HFFc6 (cell line): ENCODE measurements at places on chromosomes 4 and X. TPM values are rescaled to one million over a fixed set of nuclear protein-coding genes. Genes with fewer than 3 reads are reported as not detected.

The UGT2B17 gene
- not detected in 3 replicates for total RNA-seq

The ZNF185 gene
- total RNA-seq = 1.2 to 2.9 TPM (median 2.1 TPM) in 3 replicates

The CD99L2 gene
- total RNA-seq = 55.3 to 62.4 TPM (median 58.3 TPM) in 3 replicates

The IRF2 gene
- 17.5 to 22.1 TPM (median 20.0 TPM) in 3 replicates for total RNA-seq

The STK32B gene
- total RNA-seq = 0.18 to 0.32 TPM in 2 of 3 replicates, not detected in the other

DNA sequence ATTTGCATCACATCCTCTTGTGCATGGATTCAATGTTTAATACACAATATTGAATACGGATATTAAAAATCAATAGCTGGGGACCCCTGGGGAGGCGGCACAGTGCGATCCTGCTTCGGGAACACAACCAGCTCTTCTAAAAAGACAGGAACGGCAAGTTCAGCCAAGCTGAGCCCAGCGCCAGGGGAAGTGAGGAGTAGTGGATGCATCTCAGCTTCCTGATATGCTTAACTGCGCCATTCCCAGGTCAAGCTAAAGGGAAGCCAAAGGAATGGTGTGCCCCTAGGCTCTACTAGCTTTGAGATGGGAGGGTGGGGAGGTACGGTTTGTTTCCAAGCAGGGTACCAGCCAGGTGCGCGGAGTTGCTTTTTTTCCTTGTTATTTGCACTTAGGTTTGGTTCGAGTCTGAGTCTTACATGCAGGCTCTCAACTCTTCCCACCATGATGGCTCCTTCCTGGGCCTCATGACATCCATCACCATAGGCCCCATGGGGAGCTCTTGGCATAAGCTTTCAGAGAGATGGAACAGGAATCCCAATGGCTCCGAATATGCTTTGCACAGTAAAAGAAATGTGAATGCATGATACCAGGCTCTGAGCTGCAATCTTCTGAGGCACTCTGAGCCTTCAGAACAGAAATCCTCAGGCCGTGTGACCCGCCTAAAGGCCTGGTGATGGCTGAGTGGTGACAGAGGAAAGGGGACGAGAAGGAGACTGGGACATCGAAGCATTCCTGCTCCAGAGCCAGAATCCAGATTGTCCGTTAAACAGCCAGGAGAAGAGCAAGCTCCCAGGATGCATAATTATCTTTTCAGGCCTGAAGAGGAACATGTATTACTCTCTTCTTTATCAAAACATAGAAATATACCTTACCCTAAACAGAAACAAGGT is 51.8 kb upstream of the BCOR start:
- no peaks in the 10 kb centered on the region for H3K27me3 ChIP-seq
- no peak for DNase-seq
- no peaks in the 10 kb centered on the region for H3K36me3 ChIP-seq
- no peak overlapping the region for H3K4me3 ChIP-seq
- H3K27ac ChIP-seq = no peak overlapping the region

DNA sequence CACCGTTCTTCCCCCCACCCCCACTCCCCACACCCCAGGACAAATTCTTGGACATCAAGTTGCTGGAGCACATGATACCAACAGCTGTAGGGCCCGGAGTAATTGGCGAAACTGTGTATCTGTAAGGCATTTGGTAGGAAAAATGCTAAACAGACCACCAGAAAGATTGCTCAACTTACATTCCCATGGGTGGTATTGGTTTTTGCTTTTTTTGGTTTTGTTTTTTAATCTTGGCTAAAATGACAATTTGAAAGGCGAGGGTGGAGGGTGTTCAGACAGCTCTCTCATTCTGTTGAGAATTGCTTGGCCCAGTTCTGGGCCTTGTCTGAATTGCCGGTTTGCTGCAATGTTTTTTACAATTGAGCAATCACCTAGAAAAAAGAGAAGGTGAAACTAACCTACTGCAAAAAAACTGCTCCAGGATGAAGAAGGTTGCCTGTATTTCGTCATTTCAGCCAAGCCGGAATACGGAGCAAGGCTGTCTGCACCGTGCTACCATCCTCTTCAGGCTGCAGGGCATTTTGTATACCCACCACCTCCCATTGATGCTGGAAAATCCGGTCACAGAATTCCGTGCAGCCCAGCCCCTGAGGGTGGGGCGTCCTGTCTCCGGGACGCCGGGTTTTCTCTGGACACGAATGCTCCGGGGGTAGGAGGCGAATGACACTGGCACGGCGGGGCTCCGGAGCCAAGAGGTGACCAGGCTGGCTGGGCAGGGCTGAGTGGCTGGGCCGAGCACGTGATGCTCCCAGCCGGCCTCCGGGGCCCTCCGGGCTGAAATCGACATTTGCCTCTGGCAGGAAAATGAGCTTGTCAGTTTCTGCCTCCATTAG is at the start of gene CLCN4:
Gene CLCN4 (plus strand): TSS at position 777 of the 833 bp plus-strand sequence. CDS start 28,058 bp downstream, outside the sequence.
- H3K36me3 ChIP-seq = no peaks in the 10 kb centered on the region
- DNase-seq = no peak
- no peak within 1 kb of the TSS for H3K27ac ChIP-seq
- peaks cover 17% of the 10 kb centered on the region for H3K27me3 ChIP-seq
- H3K4me3 ChIP-seq = no peak within 1 kb of the TSS

DNA sequence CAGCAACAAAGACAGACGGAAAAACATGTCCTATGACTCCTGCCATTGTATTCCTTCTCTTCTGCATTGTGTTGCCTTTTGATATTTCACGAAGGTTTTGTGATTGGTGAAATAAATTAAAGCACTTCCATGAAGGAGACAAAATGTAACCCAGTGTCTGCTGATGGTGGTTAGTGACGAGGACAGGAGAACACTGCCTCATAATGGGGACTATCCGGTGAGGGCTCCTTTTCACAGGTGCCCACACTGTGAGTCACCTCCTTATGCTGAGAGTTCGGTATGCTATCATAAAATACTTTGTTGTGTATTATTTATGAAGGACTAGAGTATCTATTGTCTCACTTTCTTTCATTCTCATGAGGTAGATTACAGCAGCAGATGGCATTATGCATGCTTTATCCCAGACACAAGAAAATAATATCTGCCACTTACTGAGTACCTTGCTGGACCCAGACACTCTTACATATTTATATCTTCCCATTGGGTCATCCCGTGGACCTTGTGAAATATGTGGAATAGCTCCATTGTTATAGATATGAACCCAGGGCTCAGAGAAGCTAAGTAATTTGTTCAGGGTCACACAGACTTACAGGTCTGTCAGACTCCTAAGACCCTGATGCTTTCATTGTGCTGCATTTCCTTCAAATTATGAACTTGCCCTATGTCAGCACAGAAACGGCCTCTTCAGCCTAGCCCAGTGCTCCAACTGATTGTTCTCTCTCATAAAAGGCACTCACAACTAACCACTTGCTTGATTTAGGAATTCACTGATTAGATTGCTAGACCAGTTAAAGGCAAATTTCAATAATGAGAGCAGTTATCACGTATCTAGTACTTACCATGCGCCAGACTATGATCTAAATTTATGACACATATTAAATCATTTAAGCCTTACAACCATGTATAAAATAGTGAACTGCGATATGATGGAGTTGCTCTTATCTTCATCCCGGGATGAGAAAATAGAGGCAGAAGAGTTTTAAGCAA is 31.2 kb downstream of the PLS3 start:
- no peak overlapping the region for H3K4me3 ChIP-seq
- H3K27ac ChIP-seq = peak overlapping the region; percentile 50; the same call in 1 of the 2 replicates
- no peaks in the 10 kb centered on the region for H3K27me3 ChIP-seq
- peaks cover 54% of the 10 kb centered on the region for H3K4me1 ChIP-seq

DNA sequence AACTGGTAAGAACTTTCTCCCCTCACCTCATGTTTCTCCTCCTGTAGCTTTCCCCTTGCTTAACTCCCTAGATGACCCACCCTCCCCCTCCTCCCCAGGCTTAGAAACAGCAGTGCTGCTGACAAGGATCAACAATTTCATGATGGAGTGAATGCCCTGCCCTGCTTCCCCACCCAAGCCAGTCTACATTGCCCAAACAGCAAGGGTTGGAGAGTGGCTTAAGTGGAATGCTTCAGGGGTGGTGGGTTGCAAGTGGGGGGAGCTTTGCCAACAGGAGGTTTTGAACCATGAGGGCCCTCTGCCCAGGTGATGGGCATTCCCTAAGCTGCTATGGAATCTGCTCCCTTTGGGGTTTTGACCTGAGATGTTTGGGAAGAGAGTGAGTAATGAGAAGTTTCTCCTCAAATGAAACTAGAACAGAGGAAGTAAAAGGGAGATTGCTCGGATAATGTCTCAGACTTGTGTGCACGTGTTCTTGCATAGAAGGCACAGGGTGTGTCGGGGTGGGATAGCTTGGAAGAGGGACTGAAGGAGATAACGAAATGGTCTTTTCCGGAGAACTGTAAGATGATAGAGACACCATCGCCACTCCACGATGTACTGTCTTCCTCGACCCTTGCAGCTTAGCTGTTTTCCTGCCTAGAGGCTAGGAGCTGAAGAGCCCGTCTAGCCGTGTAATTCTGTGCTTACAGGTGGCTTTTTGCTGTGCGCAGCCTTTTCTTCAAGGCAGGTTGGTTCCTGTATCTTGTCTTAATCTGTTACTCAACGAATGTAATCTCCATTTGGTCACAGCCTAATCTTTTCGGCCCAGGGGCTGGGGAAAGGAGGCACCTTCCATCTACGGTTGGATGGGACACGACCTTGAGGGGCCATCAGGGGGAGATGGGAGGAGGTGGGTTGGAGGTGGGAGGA is 10.1 kb downstream of the GDPD2 start:
- DNase-seq = no peak
- H3K4me1 ChIP-seq = peaks cover 27% of the 10 kb centered on the region
- H3K36me3 ChIP-seq = peaks cover 9% of the 10 kb centered on the region; the same call in 1 of the 2 replicates

DNA sequence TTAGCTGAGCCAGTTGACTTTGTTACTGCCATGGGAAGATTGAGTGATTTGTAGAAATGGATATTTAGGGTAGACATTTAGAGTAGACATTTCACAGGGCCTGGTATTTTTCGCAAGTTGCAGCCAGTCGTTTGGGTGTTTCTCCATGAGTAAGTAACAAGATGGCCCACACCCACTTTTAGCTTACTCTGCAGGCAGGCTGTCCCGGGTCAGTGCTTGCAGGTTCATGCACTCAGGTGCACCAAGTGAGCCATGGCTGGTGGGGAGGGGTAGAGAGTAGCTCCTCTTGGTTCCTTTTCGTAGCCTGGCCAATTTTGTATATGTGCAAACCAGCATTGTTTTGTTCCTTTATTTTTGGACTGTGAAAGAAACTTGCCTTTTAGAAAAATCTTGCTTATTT is 145.6 kb downstream of the POLA1 start:
- H3K27ac ChIP-seq = no peak overlapping the region
- H3K36me3 ChIP-seq = no peaks in the 10 kb centered on the region
- H3K27me3 ChIP-seq = no peaks in the 10 kb centered on the region
- no peak for DNase-seq
- no peak overlapping the region for H3K4me3 ChIP-seq

GRCh38 chrX:41518841-41519220 is 71.7 kb downstream of the NYX start:
- no peak for DNase-seq
- H3K27ac ChIP-seq = no peak overlapping the region
- H3K36me3 ChIP-seq = peaks cover 4% of the 10 kb centered on the region; the same call in 1 of the 2 replicates
- no peak overlapping the region for H3K4me3 ChIP-seq
- H3K4me1 ChIP-seq = peaks cover 5% of the 10 kb centered on the region; the same call in 1 of the 2 replicates
- H3K27me3 ChIP-seq = no peaks in the 10 kb centered on the region

DNA sequence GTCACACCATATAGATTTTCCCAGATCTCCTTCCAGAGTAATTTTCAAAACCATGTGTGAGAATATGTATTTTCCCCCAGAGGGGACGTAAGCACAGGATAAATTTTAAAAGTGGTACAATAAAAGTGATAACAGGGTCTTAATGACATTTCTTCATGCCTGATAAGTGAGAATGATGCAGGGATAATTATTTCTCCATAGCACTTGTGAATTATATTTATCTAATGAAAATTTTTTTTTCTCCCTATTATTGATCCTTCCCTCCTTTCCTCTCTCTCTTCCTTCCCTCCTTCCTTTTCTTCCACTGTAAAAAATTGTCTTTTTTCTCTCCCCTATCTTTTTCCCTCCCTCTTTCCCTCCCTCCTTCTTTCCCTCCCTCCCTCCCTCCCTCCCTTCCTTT is 17.0 kb upstream of the TRPC3 start:
- H3K36me3 ChIP-seq = no peaks in the 10 kb centered on the region
- no peaks in the 10 kb centered on the region for H3K4me1 ChIP-seq
- no peak for DNase-seq
- peaks cover 3% of the 10 kb centered on the region for H3K27me3 ChIP-seq
- no peak overlapping the region for H3K4me3 ChIP-seq
- no peak overlapping the region for H3K27ac ChIP-seq

- H3K4me1 ChIP-seq = no peaks in the 10 kb centered on the region
- no peaks in the 10 kb centered on the region; the same call in 1 of the 2 replicates for H3K27me3 ChIP-seq
- no peak overlapping the region for H3K4me3 ChIP-seq
- no peak for DNase-seq
- H3K27ac ChIP-seq = no peak overlapping the region
These were observed 28.3 kb downstream of the MAEA start for GRCh38 chr4:1318046-1318375.

DNA sequence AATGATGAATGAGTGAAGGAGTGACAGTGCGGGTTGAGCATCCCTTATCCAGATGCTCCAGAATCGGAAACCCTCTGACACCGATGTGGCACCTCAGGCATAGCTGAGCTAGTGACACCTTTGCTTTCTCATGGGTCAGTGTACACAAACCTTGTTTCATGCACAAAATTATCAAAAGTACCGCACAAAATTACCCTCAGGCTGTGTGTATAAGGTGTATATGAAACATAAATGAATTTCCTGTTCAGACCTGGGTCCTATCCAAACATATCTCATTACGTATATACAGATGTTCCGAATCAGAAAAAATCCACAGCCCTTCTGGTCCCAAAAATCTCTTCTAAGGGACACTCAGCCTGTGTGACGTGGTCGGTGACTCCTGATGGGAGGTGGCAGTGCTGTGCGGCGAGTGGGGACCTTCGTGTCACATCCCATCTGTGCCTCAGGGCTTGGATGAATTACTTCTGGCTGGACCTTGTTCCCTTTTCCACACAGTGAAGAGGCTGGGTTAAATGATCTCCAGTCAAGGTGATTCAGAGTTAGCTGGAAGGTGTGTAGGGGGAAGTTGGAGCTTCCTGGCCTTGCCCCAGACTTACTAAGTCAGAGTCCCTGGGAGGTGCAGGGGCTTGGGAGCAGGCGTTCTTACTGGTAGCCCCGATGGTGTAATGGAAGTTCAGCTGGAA is 18.8 kb downstream of the RGS12 start:
- DNase-seq = no peak
- H3K27me3 ChIP-seq = no peaks in the 10 kb centered on the region; the same call in 1 of the 2 replicates
- H3K4me1 ChIP-seq = no peaks in the 10 kb centered on the region
- no peak overlapping the region for H3K27ac ChIP-seq
- H3K36me3 ChIP-seq = peaks cover 7% of the 10 kb centered on the region

DNA sequence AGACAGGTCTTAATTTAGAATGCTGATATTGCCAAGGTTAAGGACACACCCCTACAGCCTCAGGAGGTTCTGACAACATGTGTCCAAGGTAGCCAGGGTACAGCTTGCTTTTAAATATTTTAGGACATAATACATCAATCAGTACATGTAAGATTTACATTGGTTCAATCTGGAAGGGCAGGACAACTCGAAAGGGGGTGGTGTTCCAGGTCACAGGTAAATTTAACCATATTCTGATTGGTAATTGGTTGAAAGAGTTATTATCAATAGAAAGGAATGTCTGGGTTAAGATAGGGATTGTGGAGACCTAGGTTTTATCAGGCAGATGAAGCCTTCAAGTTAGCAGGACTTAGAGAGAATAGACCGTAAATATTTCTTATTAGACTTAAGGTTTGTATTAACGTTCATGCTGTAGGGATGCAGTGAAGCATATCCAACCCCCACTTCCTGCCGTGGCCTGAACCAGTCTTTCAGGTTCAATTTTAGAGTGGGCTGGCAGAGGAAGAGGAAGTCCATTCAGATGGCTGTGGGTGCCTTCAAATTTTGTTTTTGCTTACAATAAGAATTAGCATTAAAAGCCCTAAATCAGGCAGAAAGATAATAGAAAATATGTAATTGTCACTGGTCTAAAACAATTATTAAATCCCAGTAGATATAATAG is 136.5 kb upstream of the GALNTL6 start:
- H3K4me3 ChIP-seq = no peak overlapping the region
- H3K27me3 ChIP-seq = no peaks in the 10 kb centered on the region
- H3K36me3 ChIP-seq = no peaks in the 10 kb centered on the region
- no peak for DNase-seq
